ENCODE measurements at places on chromosomes 11 and 22.

GRCh38 chr11:7561562-7561961 lies 47.8 kb downstream of the PPFIBP2 start:
- no peak for DNase-seq

GRCh38 chr11:86812981-86813380 lies 12.6 kb downstream of the PRSS23 start:
- DNase-seq, result no peak

DNA sequence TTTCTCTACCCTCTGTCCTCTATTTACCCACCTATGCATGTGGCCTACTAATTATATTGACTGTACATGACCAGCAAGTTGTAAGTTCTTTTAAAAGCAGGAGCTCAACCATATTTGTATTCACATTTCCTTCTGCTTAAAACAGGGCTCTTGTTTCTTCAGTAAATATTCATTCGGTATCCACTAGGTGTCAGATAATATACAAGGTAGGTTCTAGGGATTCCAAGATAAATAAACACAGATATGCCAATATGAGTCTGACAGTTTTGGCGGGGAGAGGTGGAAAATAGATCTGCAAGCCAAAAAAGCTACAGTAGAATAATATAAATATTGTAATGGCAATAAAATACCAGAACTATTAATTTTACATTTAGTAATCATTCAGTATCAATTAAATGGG lies 15.3 kb upstream of the RAB30 start:
- DNase-seq, result no peak

- DNase-seq, result peak; percentile 62
These were observed at the start of gene CTNND1 for GRCh38 chr11:57761301-57762234. TSS of gene CTNND1 (plus strand) at chr11:57761802. CDS start at chr11:57791479, 29,677 bp downstream.

DNA sequence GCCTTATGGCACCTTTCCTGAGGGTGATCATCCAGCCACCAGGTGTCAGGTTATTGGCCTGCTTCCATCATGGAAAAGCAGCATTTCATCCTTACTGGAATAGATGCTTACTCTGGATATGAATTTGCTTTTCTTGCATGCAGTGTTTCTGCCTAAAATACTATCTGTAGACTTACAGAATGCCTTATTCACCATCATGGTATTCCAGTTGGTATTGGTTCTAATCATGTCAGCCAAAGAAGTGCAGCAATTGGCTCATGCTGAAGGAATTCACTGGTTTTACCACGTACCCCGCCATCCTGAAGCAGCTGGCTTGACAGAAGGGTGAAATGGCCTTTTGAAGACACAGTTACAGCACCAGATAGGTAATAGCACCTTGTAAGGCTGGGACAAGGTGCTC lies 194.2 kb downstream of the AASDHPPT start:
- no peak for DNase-seq

DNA sequence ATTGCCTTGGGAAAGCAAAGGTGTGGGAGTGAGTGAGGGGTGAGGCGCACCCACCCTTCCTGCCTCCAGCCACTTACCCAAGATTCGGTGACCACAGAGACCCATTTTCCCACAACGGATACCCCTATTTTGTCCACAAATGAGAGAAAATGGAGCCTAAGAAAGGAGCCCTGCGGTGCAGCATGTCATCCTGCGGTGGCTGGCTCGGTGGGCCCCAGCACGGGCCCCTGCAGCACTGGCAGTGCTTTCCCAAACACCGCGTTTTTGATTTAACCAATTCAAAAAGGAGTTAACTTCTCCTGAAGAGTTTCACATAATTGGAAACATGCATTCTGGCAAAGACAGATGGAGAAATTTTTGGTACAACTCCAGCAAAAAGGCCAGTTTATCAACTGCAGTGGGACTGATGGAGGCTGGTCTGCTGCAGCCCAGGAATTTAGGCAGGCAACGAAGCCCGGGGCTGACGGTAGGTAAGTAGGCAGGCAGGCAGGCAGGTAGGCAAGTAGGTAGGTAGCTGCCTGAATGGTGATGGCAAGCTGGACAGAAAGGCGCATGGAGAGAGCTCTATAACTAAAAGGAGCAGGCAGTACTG lies 84.2 kb downstream of the FDX1 start:
- no peak for DNase-seq

DNA sequence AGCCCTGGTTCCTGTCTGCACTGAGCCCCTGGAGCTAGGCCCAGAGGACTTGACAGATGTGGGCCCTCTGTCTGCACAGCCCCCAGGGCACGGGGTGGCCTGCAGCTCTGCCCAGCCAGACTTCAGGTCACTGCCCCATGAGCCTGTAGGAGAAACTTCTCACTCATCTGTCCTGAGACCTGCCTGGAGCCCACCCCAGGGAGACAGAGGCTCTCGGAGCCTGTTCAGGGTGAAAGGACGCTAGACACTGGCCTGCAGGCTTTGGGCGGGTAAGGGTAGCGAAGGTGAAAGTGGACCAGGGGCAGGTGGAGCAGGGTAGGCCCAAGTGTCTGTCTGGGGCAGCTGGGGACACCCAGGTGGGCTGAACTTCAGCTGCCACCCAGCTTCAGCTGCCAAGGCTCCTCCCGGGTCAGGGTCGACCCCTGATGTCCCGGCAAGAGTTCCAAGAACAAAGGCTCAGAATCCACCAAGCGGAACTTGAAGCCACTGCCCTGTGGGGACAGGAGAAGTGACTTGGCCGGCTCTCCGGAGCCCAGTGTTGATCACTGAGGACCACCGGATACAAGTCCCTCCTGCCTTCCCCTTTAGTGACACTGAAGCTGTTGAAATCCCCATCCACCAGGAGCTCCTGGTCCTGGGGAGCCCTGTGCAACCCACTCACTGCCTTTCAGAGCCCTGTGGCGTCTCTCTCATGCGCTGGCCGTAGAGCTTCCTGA lies 90.3 kb downstream of the KCNQ1 start:
- DNase-seq, result no peak

GRCh38 chr11:27783701-27784355 lies 83.6 kb upstream of the BDNF start:
- no peak for DNase-seq

- no peak for DNase-seq
These were observed 293.2 kb downstream of the ETS1 start for GRCh38 chr11:128294001-128294670.

DNA sequence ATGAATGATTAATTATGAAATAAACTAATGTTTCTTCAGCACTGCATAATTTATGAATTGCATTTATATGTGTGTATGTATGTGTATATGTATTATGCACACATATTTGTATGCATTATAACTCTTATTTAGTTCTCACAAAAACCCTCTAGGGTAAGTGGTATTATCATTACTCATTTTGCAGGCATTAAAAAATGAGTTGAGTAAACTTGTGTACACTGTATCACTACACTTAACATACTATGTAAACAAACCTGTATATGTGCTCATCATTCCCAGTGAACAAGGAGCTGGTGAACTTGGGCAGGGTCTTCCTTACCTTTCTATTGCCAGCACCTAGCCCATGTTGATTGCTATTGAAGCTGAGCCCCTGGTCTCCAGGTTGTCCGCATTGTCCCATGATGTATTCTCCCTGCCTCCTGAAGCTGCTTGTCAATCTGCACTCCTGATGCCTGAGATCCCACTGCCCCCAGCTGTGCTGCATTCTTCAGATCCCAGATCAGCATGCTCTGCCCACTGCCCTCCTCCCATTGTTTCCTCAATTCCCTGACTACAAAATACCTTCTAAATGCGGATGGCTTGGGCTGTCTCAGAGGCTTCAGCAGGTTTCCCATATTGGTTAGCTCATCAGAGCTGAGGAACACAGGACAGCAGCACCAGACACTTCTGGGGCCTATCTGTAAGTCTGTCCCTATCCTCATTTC lies 267.9 kb upstream of the SESN3 start:
- no peak for DNase-seq
